NCI-H1092 (cell line): ENCODE measurements at places on chromosomes 2 and 18.

GRCh38 chr18:73124175-73124574 lies 256.4 kb upstream of the NETO1 start:
- DNase-seq: no peak

DNA sequence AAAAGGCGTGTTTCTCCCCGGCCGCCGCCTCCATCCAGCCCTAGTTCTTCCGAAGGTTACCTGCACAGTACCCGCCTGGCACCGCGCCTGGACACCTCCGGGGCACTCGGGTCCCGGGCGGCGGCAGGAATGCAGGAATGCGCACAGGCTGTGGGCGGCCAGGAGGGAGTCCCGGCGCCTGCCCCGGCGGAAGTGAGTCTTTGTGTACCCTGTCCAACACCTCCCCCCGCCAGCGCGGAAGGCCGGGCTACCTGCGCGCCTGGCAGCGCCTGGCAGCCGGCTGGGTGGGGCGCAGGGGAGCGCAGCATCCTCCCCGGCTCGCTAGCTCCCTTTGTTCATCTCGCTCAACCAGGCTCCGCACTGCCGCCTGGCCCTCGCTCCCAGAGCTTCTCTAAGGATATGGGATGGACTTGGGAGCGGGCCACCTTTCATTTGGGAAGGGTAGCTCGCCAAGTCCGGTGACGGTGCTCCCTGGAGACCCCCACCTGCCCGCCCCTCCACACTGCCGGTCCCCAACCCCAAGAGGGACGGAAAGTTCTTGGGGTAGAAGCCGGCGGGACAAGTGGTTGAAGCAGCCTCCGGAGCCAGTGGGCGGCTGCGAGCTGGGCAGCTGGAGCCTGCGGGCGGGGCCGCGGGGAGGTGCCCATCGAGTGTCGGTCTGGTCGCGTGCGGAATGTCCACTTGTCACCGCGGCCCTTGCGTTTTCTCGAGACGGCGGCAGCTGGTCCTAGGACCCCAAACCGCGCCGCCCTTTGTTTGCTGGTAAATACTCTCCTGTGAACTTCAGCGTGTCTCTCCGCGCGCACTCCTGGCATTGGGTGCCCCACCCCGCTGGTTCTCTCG lies 1.2 kb upstream of the ST6GAL2 start:
- DNase-seq: no peak

GRCh38 chr2:235045973-235046343 lies 94.1 kb downstream of the SH3BP4 start:
- DNase-seq: no peak

DNA sequence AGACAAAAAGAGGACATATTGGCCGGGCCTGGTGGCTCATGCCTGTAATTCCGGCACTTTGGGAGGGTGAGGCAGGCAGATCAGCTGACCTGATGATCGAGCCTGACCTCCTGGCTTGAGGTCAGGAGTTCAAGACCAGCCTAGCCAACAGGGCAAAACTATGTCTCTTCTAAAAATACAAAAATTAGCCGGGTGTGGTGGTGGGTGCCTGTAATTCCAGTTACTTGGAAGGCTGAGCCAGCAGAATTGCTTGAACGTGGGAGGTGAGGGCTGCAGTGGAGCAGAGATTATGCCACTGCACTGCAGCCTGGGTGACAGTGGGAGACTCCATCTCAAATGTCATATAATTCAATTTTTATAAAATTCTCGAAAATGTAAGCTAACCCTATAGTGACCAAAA lies 84.5 kb downstream of the SEMA4F start:
- no peak for DNase-seq

GRCh38 chr2:226399006-226399405 lies 400.6 kb downstream of the IRS1 start:
- no peak for DNase-seq

DNA sequence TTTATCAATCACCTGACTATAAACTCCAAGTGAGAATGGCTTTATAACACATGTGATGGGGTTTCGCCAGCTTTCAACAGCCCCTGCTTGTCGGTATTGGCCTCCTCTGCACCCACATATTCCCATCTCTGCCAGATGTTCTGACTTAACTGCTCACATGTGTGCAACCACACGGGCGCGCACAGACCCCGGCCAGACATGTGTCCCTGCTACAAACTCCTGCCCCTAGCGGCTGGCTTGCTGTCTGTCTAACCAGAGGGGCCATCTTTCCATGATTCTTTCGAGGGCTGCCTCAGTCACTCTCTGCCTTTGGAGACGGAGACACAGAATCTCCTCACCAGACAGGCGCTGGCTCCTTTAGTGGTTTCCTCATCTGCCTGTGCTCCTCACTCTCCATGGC lies 15.3 kb downstream of the STON1 start:
- no peak for DNase-seq

DNA sequence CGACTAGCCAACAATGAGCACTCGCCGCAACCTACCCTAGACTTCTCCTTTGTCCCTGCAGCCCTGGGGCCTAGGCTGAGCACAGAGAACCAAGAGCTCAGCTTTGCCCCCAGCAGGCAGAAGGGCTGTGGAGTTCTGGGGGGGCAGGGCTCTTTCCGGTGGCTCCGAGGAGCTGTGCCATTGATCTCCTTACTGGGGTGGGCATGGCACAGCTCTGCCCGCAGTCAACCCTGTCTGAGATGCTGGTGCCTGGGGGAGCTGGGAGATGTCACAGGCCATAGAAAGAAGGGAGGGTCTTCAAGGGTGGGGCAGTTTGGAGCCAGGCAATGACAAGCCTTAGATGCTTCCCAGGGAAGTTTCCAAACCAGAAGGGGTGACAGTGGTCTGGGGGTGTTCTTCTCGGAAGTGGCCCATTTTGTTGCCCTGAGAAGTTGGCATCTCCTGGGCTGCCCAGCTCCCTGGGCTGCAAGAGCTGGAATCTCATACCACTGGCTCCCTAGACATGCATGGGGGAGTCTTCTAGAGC lies 14.1 kb upstream of the GPR55 start:
- no peak for DNase-seq
